ENCODE measurements at places on chromosomes 4 and X.

- no peak for DNase-seq
Measured at GRCh38 chr4:155541716-155542115, 124.9 kb upstream of the GUCY1A1 start.

DNA sequence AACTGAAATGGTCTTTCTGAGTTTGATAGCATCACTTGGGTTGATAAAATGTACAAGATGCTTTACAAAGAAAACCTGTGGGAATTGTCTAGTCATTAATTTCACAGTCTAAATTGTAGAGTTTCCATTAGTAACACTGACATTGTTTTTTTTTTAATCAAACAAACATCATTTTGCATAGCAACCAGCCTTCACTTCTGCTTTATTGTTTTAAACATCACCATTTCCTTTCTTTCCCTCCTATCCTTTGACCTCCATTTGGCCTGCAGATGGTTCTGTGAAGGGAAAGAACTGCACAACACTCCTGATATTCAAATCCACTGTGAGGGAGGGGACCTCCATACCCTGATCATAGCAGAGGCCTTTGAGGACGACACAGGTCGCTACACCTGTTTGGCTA lies 171.1 kb downstream of the PALLD start:
- no peak for DNase-seq

DNA sequence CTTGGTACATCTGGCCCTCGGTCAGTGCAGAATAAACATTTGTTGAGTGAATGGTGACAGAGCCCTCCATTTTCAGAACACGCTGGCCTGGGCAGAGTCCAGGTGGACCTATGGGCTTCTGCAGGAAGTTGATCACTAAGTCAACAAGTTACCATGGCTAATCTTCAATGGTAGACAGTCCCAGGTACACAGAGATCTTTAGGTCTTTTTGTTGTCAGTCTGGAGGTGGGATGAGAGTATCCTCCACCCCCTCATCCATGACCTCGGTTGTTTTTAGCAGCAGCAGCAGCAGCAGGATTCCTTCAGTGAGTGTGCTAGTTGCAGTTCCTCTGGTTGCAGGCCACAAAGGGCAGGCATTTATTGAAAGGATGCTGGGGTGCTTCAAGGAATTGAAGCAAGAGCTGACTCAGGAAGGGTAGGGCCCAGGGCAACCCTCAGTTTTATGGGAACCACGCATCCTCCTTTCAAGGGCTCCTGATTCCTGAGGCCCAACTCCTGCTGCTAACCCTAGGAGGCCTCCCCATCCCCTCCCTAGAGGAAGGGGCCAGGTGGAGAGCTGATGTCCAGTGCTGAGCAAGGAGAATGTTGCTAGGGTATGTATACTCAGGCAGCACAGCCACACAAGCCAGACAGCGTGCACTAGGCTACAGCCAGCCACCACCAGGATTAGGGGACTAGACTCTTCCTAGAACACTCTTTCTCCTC lies 1.7 kb upstream of the USP27X start:
- no peak for DNase-seq

- no peak for DNase-seq
Measured at GRCh38 chrX:112839856-112840255, 775 bp downstream of the AMOT start.

- DNase-seq = no peak
Measured at GRCh38 chr4:7359400-7360062, 75.2 kb downstream of the PSAPL1 start.

DNA sequence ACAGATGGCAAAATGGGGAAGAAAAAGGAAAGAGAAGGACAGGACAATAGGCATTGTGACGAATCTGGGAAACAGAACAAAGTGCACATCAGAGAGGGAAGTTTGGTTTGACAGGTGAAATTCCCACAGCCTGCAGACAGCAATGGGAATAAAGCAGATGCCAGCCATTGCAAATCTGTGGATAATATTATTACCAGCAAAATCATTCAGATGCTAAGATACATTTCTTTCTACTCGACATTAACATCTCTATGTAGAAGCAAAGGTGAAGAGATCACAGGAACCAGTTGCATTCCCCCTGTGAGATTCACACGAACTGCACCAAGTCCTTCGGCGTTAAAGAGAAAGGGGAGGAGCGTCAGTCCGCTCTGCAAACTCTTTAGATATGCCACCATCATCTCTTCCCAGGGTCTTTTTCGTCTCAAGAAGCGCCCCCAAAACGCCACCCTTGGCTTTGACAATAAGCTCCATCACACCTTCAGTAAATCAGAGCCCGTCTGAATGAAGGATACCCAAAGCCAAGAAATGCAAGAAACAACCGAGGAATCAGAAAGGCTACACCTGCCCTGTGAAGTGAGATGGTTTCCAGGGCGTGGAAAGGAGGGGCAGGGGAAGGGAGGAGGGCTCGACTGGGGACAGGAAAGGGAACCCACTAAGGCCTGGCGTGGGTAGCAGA lies 1.9 kb downstream of the NEUROG2 start:
- DNase-seq = no peak

GRCh38 chr4:57661517-57662090 lies 551.4 kb upstream of the IGFBP7 start:
- no peak for DNase-seq

GRCh38 chr4:11589676-11590075 lies 161.0 kb upstream of the HS3ST1 start:
- DNase-seq = no peak

GRCh38 chrX:56943264-56943663 lies 52.1 kb downstream of the SPIN3 start:
- DNase-seq = no peak

- DNase-seq = no peak
Measured at GRCh38 chr4:159398236-159398638, 295.4 kb downstream of the RAPGEF2 start.

GRCh38 chr4:41299486-41299885 lies 42.8 kb downstream of the UCHL1 start:
- DNase-seq = no peak

DNA sequence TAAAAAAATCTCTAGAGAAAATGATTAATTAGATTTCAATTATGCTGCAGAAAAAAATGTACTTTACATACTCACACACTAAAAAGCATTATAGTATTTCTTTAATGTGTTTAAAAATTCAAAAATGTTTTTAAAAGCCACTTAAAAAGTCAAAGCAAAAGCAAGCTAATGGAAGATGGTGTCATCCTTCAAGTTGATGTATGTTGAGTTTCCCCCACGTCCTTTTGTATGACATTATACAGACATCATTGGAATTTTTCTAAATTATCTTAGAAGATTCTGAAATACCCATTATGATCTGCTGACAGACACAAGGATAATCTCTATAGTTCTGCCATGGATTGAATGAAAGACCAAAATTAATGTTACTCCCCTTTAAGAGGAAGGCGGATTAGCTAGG lies 393.7 kb upstream of the TENM3 start:
- DNase-seq = no peak

- DNase-seq = no peak
Measured at GRCh38 chrX:136021160-136021559, 35.9 kb downstream of the SLC9A6 start.

- DNase-seq = no peak
Measured at GRCh38 chrX:42616981-42617380, 161.0 kb downstream of the PPP1R2C start.

DNA sequence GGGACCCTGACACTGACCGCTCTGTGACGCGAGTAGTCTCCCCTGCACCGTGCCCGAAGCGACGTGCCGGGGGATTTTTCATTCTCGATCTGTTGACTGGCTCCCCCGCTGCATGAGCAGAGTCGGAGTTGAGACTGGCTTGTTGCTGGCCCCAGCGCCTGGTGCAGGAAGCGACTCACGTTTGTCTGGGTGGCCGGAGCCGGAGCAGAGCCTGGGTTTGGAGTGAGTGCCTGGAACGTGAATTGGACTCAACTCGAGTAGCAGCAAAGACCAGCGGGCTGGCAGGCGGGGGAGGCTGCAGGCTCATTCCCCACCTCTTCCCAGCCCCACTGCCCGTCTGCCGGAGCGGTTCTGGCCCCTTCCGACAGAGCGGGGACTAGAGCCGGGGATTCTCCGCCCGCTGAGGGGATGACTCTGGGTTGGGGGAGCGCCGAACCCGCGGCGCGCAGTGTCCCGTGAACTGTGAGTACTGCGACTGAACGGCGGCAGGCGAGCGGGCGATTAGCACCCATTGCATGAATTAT lies 554 bp downstream of the PCDH7 start:
- peak; percentile 63 for DNase-seq

DNA sequence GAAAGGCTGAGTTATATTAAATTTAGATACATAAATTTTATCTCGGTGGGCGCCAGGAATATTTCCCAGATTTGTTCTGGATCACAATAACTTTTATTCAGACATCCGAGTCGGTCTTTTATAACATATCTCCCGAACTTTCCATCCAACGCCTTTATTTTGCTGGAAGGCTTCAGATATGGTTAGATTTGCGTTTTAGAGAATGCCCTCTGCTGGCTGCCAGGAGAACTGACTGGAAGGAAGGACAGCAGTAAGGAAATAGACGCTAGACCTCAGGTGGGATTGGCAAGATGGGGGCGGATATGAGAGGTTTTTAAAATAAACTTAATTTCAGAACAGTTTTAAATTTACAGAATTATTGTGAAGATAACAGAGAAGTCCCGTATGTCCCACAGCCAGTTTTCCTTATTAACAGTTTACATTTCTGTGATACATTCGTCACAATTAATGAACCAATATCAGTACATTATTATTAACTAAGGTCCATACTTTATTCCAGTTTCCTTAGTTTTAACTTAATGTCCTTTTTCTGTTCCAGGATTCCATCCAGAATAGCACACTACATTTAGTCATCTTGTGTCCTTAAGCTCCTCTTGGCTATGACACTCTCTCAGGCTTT lies 4.6 kb upstream of the KANTR start:
- DNase-seq = peak; percentile 40

- no peak for DNase-seq
Measured at GRCh38 chr4:24245491-24245820, 338.9 kb downstream of the DHX15 start.

- no peak for DNase-seq
Measured at GRCh38 chr4:76960014-76960413, 10.5 kb downstream of the SEPTIN11 start.

Measured in BE2C (cell line).